ENCODE measurements at places on chromosomes 4 and X. TPM values are rescaled to one million over a fixed set of nuclear protein-coding genes. Genes with fewer than 3 reads are reported as not detected.

The FIP1L1 gene
- 46.0 TPM for total RNA-seq

The GABRQ gene
- total RNA-seq = not detected

The RS1 gene
- total RNA-seq = not detected

The REELD1 gene
- not detected for total RNA-seq

The VCX3A gene
- not detected for total RNA-seq

The SLC25A5 gene
- total RNA-seq = 148 TPM

The SMIM10L2A gene
- 0.40 TPM for total RNA-seq

The CXCL9 gene
- total RNA-seq = not detected

The CXCL10 gene
- total RNA-seq = not detected

The CYTL1 gene
- total RNA-seq = 67.3 TPM

Data from chondrocyte (in vitro differentiated cells).